Midbrain (tissue), 1 donor: ENCODE measurements at places on chromosomes 3 and 15.

DNA sequence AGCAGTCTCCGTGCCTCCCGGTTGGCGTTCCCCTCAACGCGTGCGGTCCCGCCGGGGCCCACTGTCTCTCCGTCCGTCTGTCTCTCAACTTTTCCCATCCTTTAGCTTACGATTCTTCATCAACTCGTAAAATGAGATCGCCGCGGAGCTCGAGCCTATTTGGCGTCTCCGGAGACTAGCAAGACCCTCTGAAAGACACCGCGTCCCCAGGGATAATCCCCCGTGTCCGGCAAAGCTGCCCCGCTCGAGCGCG lies 3.4 kb downstream of the GATA2 start:
- no peak for DNase-seq

GRCh38 chr3:100245927-100246326 lies 14.9 kb upstream of the TBC1D23 start:
- DNase-seq: no peak

DNA sequence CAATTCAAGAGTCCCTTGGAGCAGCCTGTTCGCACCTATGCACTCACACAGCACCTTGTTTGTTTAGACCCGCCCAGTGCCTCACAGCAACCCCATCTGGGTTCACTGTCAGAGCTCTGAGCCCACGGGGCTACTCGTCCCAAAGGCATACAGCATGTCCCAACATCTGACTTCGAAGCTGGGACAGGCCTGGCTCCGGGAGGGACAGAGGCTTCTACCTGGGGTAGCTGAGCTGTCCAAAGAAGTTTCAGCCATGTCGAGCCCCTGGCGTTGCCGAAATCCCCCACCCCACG lies 28.6 kb upstream of the CYP11A1 start:
- DNase-seq: no peak

GRCh38 chr15:58420579-58421043 lies 11.2 kb upstream of the LIPC start:
- DNase-seq: no peak

GRCh38 chr3:154943981-154944380 lies 136.1 kb upstream of the MME start:
- no peak for DNase-seq

- DNase-seq: no peak
These were observed 212.0 kb downstream of the FEZF2 start for GRCh38 chr3:62161371-62161770.

DNA sequence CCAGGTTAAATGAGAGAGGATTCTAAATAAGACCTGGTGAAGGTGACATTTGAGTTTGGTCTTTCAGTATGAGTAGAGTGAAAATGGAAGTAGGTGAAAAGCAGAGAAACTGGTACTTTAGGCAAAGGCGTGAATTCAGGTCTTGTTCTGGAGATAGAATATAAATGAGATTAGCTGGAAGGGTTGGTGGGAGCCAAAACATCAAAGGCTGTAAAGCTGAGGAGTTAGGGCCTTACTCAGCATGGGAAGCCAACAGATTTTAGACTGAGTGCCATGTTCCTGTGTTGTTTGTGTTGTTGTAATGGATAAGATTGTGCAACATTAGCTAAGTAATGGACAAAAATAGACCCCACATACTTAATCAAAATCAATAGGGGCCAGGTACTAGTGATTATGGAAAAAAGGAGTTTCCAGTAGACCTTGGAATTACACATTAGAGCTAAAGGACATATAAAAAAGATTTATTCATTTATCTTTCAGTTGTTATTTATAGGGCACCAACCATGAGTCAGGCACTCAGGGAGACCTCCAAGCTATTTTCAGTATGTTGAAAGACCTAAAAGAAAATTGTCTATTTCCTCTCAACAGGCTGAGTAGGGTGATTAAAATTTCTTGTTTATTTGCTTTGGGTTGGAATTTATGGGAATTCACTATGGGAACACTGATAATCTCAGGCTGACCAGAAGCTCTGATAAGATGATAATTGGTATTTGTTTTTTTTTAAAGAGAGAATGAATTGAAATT lies 20.8 kb downstream of the ARL14 start:
- DNase-seq: no peak

DNA sequence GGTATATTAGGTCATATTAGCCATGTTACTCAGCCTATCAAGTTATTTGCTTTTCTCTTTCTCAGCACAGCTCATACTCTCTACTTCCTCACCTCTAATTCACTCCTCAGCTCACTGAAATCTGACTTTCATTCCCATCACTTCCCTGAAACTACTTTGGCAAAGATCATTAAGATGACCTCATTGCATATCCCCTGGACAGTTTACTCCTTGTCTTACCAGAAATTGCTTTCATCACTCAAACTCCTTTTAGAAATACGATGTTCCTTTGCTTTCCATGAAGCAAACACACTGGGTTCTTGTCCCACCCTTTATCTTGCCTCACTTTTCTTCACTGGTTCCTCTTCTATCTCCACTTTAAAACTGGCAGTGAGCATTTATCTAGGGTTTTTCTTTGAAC lies 354.4 kb downstream of the TUSC7 start:
- DNase-seq: no peak

- DNase-seq: no peak
These were observed 134.7 kb downstream of the KLF13 start for GRCh38 chr15:31461375-31461774.

GRCh38 chr15:67146875-67147381 lies 81.5 kb downstream of the SMAD3 start:
- no peak for DNase-seq

- DNase-seq: no peak
These were observed 36.9 kb downstream of the TSPAN3 start for GRCh38 chr15:77033729-77034671.

- DNase-seq: peak; percentile 42
These were observed 44.7 kb downstream of the SGO1 start for GRCh38 chr3:20141316-20141715.

DNA sequence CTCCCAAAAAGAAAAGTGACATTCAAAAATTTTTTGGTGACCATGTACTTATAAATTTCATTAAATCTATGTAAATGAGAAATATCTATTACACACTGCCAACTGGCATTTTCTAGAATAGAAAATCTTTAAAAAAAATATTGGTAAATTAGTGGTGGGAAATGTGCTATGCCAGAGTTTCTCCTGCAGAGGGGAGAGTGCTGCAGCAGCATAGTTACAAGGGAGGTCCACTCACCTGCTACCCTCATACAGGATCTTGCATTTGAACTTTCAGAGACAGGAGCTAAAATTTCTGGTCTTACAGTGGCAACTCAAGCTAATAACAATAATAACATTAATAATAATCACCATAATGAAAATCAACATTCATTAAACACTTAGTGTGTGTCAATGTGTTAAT lies 459.6 kb downstream of the NSUN3 start:
- DNase-seq: no peak

DNA sequence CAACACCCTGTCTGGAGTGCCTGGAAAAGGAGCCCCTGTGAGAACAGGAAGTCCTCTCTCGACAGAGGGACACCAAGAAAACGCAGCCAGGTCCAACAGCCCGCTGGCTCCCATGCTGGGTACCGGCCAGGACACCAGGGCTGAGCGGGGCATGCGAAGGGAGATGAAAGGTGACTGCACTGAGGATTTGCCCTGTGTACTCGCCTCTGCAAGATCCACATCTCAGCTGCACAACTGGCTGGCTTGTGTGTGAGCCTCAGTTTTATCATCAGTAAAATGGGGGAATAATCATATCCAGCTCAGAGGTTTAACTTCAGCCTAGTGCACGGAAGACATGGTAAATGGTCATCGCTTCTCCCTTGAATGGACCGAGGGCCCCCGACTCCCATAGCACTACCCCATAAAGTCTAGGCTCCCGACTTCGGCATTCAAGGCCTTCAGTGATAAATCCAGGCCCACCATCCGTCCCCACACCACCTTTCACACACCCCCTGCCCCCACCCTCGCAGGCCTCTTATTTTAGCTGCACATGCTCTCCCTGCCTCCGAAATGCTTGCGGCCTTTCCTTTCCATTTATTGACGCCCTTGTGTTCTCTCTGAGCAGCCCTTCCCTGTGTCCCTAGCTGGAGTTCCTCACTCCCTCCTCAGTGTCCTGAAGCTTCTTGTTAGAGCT lies 15.8 kb downstream of the ISG20 start:
- no peak for DNase-seq

DNA sequence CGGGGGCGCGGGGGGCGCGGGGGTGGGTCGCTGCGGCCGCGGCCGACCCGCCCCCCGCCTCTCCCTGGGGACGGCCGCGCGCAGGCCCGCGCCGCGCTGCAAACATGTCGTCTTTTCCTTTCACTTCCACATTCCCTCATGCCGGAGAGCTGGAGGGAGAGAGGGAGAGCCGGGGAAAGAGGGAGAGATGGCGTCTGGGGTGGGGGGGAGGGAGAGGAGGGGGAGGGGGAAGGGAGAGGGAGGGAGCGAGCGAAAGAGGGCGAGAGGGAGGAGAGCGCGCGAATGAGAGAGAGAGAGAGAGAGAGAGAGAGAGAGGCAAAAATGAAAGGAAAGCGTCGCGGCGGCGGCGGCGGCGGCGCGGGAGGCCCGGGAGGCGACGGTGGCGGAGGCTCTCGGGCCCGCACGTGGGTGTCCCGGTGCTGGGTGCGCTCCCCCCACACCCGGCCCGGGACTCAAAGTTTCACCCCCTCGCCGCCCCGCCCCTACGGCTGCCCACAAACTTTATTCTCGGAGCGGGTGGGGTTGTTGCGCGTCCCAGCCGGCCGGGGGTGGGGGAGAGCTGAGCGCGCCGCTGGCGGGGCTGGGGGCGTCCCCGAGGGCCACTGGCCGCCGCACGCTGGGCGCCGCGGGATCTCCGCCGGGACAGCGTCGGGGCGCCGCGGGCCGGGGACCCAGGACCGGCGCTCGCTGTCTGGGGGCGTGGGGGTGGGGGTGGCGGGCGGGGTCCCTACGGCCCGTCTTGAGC lies 731 bp downstream of the ZNF710 start:
- peak; percentile 49 for DNase-seq

DNA sequence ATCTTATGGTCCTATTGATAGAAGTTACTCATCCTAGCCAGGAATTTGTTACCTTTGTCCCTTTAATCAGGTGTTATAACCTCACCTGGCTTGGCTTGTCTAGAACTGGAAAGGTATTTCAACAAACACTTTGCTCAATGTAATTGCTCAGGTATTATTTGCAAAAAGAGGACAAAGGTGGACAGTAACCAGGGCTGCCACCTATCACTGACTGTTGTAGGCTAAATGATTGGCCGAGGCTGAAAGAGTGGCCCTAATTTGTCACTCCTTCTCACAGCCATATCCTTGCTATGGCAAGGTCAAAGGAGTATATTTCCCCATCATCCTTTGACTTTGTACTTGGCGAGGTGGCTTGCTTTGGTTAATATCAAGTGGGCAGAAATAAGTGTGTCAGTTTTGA lies 2.7 kb upstream of the SELENOS start:
- no peak for DNase-seq

GRCh38 chr15:88125576-88125975 lies 131.0 kb downstream of the NTRK3 start:
- no peak for DNase-seq

- DNase-seq: no peak
These were observed 175.2 kb downstream of the LSAMP start for GRCh38 chr3:116270056-116270455.

DNA sequence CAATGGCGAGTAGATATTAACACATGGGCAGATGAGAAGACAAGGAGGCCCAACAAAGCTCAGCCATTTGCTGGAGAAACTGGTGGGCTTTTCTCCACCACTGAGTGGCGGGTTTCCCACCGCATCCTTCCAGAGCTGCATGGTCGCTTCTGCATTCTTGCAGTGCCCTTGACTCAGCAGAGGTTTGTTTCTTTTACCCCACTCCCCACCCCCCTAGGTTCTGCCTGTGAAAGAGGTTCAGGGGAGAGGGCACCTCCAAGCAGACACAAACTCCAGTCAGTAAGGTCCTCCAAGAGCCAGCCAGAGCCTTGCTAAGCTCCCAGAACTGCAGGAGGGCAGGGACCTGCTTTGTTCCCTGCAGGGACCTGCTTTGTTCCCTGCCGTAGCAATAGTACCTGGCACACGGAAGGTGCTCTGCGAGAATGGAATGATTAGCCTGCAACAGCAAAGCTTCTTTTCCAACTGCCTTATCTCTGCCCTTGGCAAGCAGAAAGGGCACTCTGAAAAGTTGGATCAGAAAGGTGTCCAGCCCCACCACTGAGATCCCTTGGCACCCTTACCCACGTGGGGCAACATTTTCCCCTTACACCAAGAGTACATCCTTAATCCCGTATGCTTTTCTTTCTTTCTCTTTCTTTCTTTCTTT lies 1.4 kb downstream of the PAQR5 start:
- no peak for DNase-seq

DNA sequence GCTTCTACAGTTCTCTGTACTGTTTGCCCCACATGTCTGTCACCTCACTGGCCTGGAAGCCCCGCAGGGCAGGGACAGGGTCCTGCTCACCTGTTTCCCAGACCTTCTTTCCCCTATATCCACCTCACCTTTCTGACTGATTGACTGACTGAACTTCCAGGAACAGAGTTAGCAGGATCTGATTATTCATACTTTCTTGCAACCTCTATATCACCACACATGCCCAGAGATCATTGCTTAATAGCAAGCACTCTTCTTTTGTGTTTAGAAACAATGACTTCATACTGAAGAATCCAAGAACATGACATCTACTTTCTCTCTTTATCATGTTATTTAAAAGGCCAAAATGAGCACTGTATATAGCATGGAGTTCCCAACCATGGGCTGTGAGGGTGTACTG lies 18.0 kb upstream of the CLEC3B start:
- no peak for DNase-seq

DNA sequence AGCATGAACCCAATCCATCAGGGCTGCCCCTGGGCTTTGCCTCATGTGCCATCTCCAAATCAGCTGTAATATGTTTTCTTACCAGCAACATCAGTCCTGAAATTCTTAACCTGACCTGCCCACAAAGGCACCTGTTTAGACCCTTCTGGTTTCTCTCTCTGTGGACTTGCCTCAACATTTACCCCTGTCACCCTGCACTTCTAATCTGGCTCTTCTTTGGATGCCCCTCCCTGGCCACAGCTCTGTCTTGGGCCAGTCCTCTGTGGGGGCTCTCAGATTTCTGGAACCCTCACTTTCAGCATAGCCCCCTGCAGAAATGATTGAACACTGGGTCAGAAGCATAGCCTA lies 168.7 kb upstream of the STAC start:
- DNase-seq: no peak

DNA sequence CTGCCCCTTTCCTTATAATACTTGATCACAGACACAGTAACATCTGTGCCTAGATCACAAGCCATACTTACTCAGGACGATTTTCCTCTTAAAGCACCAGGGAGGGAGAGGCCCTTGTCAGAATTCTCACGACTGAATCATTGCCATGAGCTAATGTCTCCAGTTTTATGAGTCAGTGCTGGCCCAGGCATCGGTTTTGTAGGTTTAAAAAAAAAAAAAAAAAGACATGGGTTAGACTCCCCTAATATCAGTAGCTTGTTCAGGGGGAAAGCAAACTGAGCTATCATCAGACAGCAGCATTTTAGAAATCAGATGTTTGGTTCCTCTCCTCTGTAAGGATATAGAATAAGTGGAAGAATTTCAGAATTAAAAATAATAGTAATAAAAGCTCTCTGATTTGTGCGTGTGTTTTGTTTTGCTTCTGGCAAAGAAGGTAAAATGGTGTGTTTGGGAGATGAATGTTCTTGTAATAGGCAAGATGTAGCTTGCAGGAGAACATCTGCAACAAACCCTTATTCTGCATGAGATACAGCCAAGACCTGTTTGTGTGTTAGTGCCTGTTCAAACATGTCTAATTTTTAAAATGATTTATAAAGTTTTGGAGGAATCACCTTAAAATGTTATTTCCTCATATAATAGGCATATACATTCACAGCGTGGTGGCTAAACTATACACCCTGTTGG lies 193.6 kb downstream of the TP63 start:
- no peak for DNase-seq
